Activated T-helper 1 cell treated with anti-CD3 and anti-CD28 coated beads, Interleukin-12 subunit alpha, Interleukin-12 subunit beta, Interleukin-2, Interleukin-4 antibody, amounts not matched to agents 30 ng/mL and 10 ng/mL and 1 ng/mL, durations not matched to agents 14 hours and 24 hours and 36 hours (primary cell): ENCODE measurements at places on chromosomes 3 and 15. TPM values are rescaled to one million over a fixed set of nuclear protein-coding genes. Genes with fewer than 3 reads are reported as not detected.

Gene P2RY12
- not detected in 2 replicates for total RNA-seq

Gene MEX3B
- total RNA-seq = 0.59 and 0.73 TPM in 2 replicates

Gene XIRP1
- total RNA-seq = 2.4 and 3.0 TPM in 2 replicates

- H3K4me3 ChIP-seq = no peak overlapping the region
- H3K4me1 ChIP-seq = no peaks in the 10 kb centered on the region
- no peak overlapping the region for H3K27ac ChIP-seq
- H3K27me3 ChIP-seq = peaks cover 2% of the 10 kb centered on the region
- no peaks in the 10 kb centered on the region for H3K36me3 ChIP-seq
Measured at GRCh38 chr3:42292009-42292408, 26.0 kb upstream of the CCK start.

GRCh38 chr15:27587810-27588209, 511.3 kb downstream of the OCA2 start:
- H3K27ac ChIP-seq = no peak overlapping the region
- peaks cover 4% of the 10 kb centered on the region for H3K27me3 ChIP-seq
- H3K4me3 ChIP-seq = no peak overlapping the region
- H3K36me3 ChIP-seq = no peaks in the 10 kb centered on the region

GRCh38 chr3:154085799-154086198, 35.4 kb upstream of the ARHGEF26 start:
- no peak for DNase-seq
- no peak overlapping the region for H3K27ac ChIP-seq
- no peaks in the 10 kb centered on the region for H3K4me1 ChIP-seq

DNA sequence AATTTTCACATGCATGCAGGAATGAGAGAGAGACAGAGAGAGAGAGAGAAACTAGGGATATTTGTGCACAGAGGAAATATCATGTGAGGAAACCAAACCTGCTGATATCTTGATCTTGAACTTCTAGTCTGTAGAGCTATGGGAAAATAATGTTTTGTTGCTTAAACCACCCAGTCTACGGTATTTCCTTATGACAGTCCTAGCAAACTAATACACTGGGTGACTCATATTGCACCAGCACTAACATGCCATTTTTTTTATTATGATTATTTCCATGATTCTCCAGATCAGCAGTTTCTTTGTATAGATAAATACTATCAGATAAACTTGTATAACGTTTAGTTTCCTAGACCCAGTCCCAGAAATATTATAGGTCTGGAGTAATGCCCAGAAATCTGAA, 1259.0 kb downstream of the ZPLD1 start:
- H3K36me3 ChIP-seq = no peaks in the 10 kb centered on the region
- H3K27ac ChIP-seq = no peak overlapping the region

DNA sequence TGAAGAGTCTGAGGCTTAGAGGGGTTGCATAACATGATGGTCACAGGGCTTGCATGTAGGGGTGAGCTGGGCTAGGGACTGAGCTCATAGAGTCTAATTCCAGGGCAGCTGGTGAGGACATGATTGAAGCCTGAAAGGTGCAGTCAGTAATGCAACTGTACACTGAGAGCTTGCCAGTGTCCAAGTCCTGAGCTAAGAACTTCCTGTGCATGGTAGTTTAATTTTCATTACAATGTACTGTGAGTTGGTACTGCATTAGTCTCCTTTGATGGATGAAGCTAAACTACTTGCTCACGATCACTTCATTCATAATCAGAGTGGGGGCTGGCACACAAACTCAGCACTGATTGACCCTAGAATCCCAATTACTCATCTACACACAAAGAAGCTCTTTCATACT, 156.4 kb upstream of the CRBN start:
- no peak overlapping the region for H3K4me3 ChIP-seq
- H3K27me3 ChIP-seq = no peaks in the 10 kb centered on the region
- H3K27ac ChIP-seq = no peak overlapping the region
- H3K4me1 ChIP-seq = no peaks in the 10 kb centered on the region

DNA sequence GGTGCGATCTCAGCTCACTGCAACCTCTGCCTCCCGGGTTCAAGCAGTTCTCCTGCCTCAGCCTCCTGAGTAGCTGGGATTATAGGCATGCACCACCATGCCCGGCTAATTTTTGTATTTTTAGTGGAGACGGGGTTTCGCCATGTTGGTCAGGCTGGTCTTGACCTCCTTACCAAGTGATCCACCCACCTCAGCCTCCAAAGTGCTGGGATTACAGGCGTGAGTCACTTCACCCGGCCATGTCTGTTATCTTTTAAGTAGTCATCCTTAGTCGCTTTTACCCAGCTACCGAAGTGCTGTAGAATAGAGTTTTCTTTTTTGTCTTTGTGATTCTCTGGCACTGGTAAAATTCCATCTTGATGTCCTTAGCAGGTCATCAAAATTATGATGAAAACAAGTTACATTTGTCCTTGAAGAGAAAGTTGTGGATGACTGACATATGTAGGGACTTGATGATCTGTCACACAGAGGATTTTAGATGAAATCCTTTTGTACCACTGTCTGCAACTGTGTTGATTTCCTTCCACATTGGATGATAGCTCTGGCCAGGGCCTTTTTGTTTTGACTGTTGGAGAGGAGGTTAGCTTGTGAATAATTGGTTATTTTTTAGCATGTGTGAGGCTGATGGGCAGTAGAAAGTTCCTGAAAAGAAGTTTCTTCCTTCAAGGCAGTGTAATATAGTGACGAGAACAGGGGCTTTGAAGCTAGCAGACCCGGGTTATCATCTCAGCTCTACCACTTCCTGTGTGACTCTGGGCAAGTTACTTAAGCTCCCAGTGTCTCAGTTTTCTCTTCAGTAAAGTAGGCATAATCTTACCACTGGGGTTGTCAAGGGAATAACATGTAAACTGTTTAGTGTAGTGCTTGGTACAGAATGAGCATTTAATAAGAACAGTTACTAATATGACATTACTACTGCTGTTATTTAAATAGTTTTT, 18.8 kb downstream of the ATG7 start:
- H3K4me3 ChIP-seq = peak overlapping the region; percentile 29
- H3K27me3 ChIP-seq = no peaks in the 10 kb centered on the region
- H3K27ac ChIP-seq = peak overlapping the region; percentile 83
- peaks cover 23% of the 10 kb centered on the region for H3K36me3 ChIP-seq
- H3K4me1 ChIP-seq = peaks cover 52% of the 10 kb centered on the region
- DNase-seq = peak; percentile 23

GRCh38 chr3:32283304-32283703, 44.8 kb downstream of the CMTM8 start:
- no peak for DNase-seq
- H3K4me1 ChIP-seq = peaks cover 13% of the 10 kb centered on the region
- no peaks in the 10 kb centered on the region for H3K27me3 ChIP-seq
- H3K27ac ChIP-seq = no peak overlapping the region

DNA sequence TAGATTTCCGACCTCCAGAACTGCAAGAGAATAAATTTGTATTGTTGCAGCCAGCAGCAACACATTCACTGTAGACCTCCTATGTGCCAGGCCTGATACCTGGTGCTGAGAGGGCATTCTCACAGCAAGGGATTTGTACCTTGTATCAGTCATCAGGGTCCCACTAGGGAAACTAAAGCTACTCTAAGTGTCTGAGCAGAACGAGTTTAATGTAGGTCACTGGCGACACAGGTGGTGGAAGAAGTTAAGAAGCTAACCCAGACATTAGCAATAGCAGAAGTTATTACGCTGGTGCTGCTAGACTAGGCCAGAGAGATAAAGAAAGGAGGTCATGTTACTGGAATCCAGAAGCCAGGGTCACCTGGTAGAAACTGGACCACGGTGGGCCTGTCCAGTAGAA, 60.5 kb upstream of the BCL6 start:
- peaks cover 8% of the 10 kb centered on the region for H3K36me3 ChIP-seq
- H3K27ac ChIP-seq = peak overlapping the region; percentile 67
- H3K4me1 ChIP-seq = peaks cover 88% of the 10 kb centered on the region
- H3K27me3 ChIP-seq = no peaks in the 10 kb centered on the region
- no peak overlapping the region for H3K4me3 ChIP-seq
- DNase-seq = no peak

- DNase-seq = no peak
- H3K36me3 ChIP-seq = no peaks in the 10 kb centered on the region
- no peaks in the 10 kb centered on the region for H3K4me1 ChIP-seq
- H3K27ac ChIP-seq = no peak overlapping the region
Measured at GRCh38 chr15:32994810-32995424, 199.6 kb downstream of the FMN1 start.

DNA sequence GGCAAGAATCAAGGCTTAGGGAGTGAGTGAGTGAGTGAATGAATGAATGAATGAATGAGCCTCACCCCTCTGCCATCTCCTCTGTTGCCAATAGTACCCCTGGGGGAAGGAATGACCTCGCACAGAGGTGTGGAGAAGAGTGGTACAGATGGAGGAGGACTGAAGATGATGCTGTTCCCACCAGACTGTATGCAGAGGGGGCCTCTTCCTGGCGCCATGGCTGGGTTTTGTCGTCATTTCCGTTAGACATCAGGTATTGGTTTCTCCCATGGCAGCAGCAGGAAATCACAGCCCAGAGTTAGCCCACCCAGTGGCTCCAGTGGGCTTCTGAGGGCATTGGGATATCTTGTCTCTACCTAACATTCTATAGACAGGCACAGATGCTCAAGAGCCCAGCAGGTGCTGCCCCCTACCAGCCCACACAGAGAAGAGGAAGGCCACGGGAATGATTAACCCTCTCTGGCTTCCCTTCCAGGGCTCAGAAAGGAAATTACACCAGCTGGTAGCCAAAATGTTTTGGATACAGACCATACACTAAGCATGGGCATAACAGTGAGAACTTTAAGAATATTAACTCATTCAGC, 109.8 kb upstream of the SLC6A11 start:
- H3K27ac ChIP-seq = no peak overlapping the region
- H3K27me3 ChIP-seq = peaks cover 48% of the 10 kb centered on the region
- H3K36me3 ChIP-seq = peaks cover 1% of the 10 kb centered on the region

DNA sequence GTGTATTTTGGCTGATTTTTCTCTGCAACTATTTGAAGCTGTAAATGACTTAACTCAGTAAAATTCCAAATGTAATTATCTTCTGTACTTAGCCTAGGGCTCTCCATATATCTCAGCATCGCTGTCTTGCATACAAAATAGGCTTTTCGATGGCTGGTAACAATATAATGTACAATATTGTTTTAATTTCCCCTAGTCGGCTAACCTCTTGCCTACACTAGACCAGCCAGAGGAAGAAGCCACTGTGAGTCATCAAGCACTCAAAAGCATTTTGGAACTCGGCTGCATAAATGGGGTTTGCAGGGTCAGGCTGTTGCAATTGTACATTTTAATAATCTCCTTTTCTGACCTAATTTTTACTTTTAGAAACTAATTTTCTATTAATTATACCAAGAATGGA, 583.8 kb downstream of the FOXP1 start:
- H3K4me1 ChIP-seq = peaks cover 14% of the 10 kb centered on the region
- no peak overlapping the region for H3K27ac ChIP-seq
- peaks cover 44% of the 10 kb centered on the region for H3K36me3 ChIP-seq
- H3K27me3 ChIP-seq = no peaks in the 10 kb centered on the region
- DNase-seq = no peak

GRCh38 chr3:42935472-42935871, 29.5 kb downstream of the ZNF662 start:
- H3K27ac ChIP-seq = no peak overlapping the region
- H3K4me3 ChIP-seq = no peak overlapping the region
- H3K36me3 ChIP-seq = no peaks in the 10 kb centered on the region
- H3K4me1 ChIP-seq = peaks cover 8% of the 10 kb centered on the region

DNA sequence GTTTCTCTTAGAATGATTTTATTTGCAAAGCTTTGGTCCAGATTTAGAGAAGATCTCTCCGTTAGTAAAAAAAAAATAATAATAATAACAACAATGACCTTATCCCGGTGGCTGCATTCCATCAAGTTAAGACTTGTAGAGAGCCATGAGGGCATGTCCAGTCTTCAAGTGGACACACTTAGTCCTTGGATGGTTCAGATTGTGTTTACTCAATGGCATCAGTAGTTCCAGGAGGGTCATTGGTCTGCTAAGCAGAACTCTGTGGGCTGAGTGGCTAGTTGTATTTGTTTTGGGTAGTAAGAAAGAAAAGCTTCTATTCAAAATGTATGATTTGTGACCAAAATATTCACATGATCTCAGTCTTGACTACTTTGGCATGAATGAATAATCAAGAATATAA, 116.3 kb upstream of the UBE2E2 start:
- no peak overlapping the region for H3K27ac ChIP-seq
- no peak for DNase-seq
- no peak overlapping the region for H3K4me3 ChIP-seq
- H3K27me3 ChIP-seq = no peaks in the 10 kb centered on the region

- no peak overlapping the region for H3K27ac ChIP-seq
- DNase-seq = no peak
- no peak overlapping the region for H3K4me3 ChIP-seq
- no peaks in the 10 kb centered on the region for H3K4me1 ChIP-seq
- no peaks in the 10 kb centered on the region for H3K36me3 ChIP-seq
Measured at GRCh38 chr3:66083096-66083678, 44.5 kb upstream of the MAGI1 start.

DNA sequence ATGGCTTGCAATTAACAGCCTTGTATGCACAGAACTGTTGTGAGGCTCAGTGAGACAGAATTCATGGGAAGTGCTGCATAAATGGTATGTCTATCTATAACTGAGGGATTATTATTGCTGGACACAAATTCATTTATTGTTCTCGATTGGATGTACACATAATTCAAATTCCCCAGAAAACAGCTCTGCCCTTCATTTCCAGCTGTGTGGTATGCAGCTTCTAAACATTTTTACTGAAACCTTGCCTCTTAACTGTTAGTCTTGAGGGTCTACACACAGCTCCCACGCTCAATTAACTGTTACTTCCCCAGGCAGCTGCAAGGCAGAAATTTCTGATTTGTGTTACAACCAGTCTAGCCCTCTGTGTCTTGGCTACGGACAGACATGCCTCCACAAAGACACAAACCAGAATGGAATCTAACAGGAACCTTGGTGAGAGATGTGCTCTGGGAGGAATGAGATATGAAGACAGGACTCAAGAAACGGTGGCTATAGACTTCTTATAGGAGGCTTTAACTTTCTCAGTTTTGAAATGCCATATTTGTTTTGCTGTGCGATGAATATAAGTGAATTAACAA, 139.7 kb upstream of the TBL1XR1 start:
- H3K36me3 ChIP-seq = peaks cover 5% of the 10 kb centered on the region
- DNase-seq = no peak
- H3K4me3 ChIP-seq = peak overlapping the region; percentile 51
- peaks cover 65% of the 10 kb centered on the region for H3K4me1 ChIP-seq
- peaks cover 8% of the 10 kb centered on the region for H3K27me3 ChIP-seq
- H3K27ac ChIP-seq = peak overlapping the region; percentile 95

DNA sequence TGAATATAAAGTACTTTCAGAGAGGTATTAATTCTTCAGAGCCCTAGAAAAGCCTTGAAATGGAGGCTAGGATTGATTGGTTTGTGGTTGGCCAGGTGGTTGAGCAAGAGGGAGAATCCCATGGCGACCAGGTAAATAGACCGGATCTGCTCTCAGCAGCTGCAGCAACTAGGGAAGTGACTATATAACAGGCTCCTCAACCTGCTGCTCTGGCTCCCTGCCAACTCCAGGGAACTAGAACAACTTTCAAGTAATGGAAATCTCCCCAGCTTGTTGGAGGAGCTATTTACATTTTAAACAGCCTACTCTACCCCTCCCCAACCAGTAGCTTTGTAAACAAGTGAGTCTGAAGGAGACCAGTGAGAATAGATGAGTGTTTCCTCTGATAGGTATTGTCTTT, 121.8 kb upstream of the CADM2 start:
- H3K4me1 ChIP-seq = no peaks in the 10 kb centered on the region
- H3K27me3 ChIP-seq = no peaks in the 10 kb centered on the region
- no peak overlapping the region for H3K4me3 ChIP-seq
- no peak for DNase-seq
- H3K27ac ChIP-seq = no peak overlapping the region

GRCh38 chr3:60086811-60087210, 1037.0 kb upstream of the CFAP20DC start:
- H3K4me3 ChIP-seq = peak overlapping the region; percentile 53
- peak; percentile 54 for DNase-seq
- H3K4me1 ChIP-seq = peaks cover 69% of the 10 kb centered on the region
- H3K36me3 ChIP-seq = peaks cover 49% of the 10 kb centered on the region
- peak overlapping the region; percentile 96 for H3K27ac ChIP-seq
